ENCODE measurements at places on chromosomes 2 and 18.

DNA sequence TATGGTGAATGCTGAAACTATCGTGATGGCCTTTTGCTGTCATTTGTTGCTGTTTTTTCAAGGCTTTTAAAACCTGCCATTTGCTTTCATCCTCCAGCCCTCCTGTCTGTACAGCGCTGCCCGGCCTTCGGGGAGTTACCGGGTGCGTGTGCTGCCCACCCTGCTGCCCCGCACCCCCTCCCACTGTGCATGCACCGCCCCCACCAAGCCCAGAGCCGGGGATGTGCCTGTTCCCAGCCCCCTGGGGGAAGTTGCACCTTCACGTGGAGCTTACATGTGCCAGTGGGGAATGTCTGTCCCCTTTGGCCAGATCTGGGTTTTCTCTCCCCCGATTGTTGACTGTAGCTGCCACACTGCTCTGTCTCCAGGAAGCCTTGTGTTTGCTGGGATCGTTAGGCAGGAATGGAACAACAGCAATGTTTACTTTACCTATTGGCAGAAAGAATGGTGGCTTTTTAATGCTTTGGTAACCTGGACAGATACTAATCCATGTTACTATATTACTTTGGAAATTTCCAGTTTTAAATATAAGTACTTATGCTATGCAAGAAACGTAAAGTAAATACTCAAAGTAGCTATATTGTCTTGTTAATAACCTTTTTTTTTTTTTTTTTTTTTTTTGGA is 64.8 kb upstream of the RBM44 start:
- DNase-seq = no peak
- H3K27ac ChIP-seq = peak overlapping the region; percentile 96
- H3K27me3 ChIP-seq = no peaks in the 10 kb centered on the region
- H3K4me1 ChIP-seq = peaks cover 19% of the 10 kb centered on the region

GRCh38 chr18:55584201-55584600 is 3.8 kb downstream of the TCF4 start:
- H3K36me3 ChIP-seq = no peaks in the 10 kb centered on the region
- no peak overlapping the region for H3K27ac ChIP-seq
- no peak overlapping the region for H3K4me3 ChIP-seq
- no peak for DNase-seq

DNA sequence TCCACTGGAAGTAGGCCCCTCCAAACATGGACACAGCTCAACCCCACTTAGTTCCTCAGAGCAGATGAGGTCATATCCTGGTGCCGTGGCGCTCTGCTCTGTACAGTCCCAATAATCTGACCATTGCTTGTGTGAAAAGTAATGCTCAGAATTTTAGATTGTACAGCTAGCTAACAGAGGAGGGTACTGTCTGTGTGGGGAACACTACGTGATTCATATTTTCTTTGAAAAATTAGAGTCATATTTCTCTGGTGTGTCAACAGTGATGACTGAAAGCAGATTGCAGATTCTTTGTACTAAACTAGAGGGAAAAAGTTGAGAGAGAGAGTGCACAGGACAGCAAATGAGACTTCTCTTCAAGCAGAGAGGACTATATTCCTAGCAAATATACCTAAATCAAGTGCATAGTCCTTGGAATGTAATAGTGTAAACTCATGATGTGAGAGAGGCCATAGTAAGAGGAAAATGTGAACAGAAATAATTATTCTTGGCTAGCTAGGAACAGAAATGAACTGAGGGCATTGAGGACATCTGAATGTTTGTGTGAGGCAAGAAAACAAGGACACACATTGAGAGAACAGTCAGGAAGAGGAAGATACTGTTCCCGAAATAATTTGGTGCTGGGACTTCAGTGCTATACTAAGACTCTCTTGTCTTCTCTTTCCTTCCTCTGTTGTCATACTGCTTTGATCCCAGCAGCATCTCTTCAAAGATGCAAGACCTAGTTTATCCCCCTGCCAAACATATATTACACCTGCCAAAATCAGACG is 157.0 kb upstream of the RND3 start:
- no peaks in the 10 kb centered on the region for H3K27me3 ChIP-seq
- no peaks in the 10 kb centered on the region for H3K4me1 ChIP-seq
- no peak overlapping the region for H3K4me3 ChIP-seq
- no peak for DNase-seq

GRCh38 chr2:78262713-78263375 is 740.7 kb upstream of the LRRTM4 start:
- DNase-seq = no peak
- no peak overlapping the region for H3K27ac ChIP-seq
- H3K4me3 ChIP-seq = no peak overlapping the region

GRCh38 chr2:121977326-121977725 is 221.9 kb downstream of the TSN start:
- no peaks in the 10 kb centered on the region for H3K27me3 ChIP-seq
- H3K27ac ChIP-seq = no peak overlapping the region
- no peaks in the 10 kb centered on the region for H3K36me3 ChIP-seq

- no peaks in the 10 kb centered on the region for H3K27me3 ChIP-seq
- no peaks in the 10 kb centered on the region for H3K4me1 ChIP-seq
- no peaks in the 10 kb centered on the region for H3K36me3 ChIP-seq
- H3K27ac ChIP-seq = no peak overlapping the region
- DNase-seq = no peak
These were observed 77.3 kb downstream of the LONRF2 start for GRCh38 chr2:100244881-100245605.

- H3K4me1 ChIP-seq = no peaks in the 10 kb centered on the region
- no peak overlapping the region for H3K4me3 ChIP-seq
- no peaks in the 10 kb centered on the region for H3K36me3 ChIP-seq
- H3K27me3 ChIP-seq = peaks cover 4% of the 10 kb centered on the region
- H3K27ac ChIP-seq = no peak overlapping the region
These were observed 27.6 kb downstream of the CELF4 start for GRCh38 chr18:37537868-37538525.

DNA sequence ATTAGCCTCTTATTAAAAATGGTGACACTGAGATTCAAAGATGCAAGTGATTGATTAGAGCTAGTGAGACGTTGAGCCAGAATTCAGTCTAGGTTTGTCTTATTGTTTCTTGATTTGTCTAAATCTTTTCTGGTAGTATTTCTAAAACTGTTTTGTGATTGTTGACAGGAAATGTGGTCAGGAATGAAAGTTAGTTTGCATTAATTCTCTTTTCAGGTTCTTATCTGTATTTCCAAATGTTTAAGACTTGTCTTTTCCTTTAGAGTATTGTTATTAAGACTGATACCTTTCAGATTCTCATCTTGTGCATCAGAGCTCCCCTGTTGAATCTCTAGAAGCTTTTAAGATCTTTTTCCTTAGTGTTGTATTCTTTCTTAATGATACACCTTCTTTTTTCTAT is 89.3 kb downstream of the MBD5 start:
- no peaks in the 10 kb centered on the region for H3K27me3 ChIP-seq
- no peaks in the 10 kb centered on the region for H3K36me3 ChIP-seq
- no peak overlapping the region for H3K27ac ChIP-seq
- H3K4me1 ChIP-seq = no peaks in the 10 kb centered on the region

GRCh38 chr2:39524061-39524460 is 87.0 kb upstream of the MAP4K3 start:
- H3K4me1 ChIP-seq = peaks cover 5% of the 10 kb centered on the region
- H3K4me3 ChIP-seq = no peak overlapping the region
- DNase-seq = no peak
- no peaks in the 10 kb centered on the region for H3K36me3 ChIP-seq
- H3K27ac ChIP-seq = no peak overlapping the region

DNA sequence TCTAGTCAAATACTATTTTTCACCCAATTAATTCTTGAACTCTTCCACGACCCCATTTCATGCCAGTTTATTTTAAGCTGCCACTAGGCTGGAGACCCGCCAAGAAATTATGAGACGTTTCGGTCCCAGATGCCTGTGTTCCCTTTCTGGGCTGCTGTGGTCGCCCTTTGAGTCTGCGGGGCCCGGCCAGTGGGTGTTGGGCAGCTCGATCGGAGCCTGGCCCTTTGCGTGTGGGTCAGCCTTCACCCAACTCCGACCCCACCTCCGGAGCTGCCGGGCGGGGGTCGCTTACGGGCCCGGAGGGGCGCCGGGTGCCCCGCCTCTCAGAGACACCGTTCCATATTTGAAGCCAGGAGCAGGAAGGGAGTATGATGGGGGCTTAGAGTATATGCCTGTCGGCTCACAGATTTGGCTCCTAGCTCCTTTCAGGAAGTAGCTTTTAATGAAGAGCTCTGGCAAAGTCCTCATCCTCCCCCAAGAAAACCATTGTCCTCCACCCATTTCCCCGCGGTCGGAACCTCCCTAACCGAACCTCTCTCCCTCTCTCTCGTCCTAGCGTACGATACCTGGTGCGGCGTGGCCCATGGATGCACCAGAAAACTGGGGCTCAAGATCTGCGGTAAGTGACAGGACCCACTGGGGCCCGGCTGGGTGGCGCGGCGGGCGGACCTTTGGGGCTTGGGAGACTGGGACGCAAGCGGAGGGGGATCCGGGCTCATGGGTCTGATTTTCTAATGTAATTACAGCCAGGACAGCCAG is 5.0 kb downstream of the GAD1 start:
- no peak overlapping the region for H3K4me3 ChIP-seq
- peaks cover 2% of the 10 kb centered on the region for H3K27me3 ChIP-seq
- H3K36me3 ChIP-seq = no peaks in the 10 kb centered on the region
- peaks cover 60% of the 10 kb centered on the region for H3K4me1 ChIP-seq
- DNase-seq = no peak
- no peak overlapping the region for H3K27ac ChIP-seq

GRCh38 chr2:74457129-74457548 is 1.1 kb upstream of the WBP1 start:
- H3K4me1 ChIP-seq = peaks cover 29% of the 10 kb centered on the region
- DNase-seq = no peak
- peak overlapping the region; percentile 99 for H3K27ac ChIP-seq
- no peaks in the 10 kb centered on the region for H3K27me3 ChIP-seq
- H3K4me3 ChIP-seq = peak overlapping the region; percentile 44

DNA sequence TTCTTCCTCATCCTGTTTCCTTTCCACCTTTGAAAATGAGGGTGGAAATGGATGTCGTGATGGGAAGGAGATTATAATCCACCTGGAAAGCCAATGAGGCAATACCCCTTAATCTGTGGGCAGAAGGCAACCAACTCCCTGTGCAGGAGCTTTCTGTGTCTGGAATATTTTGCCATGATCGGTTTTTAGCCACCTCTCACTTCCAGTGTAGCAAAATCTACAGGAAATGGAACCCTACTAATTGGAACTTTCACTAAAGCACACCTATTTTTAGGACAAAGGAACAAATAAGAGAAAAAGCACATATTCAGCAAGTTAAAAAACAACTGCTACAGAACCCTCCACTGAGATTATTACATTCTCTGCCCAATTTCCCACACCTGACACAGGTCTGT is 112.1 kb upstream of the SMAD7 start:
- H3K4me3 ChIP-seq = no peak overlapping the region
- H3K4me1 ChIP-seq = no peaks in the 10 kb centered on the region
- DNase-seq = no peak
- no peaks in the 10 kb centered on the region for H3K27me3 ChIP-seq
- no peaks in the 10 kb centered on the region for H3K36me3 ChIP-seq
- no peak overlapping the region for H3K27ac ChIP-seq

DNA sequence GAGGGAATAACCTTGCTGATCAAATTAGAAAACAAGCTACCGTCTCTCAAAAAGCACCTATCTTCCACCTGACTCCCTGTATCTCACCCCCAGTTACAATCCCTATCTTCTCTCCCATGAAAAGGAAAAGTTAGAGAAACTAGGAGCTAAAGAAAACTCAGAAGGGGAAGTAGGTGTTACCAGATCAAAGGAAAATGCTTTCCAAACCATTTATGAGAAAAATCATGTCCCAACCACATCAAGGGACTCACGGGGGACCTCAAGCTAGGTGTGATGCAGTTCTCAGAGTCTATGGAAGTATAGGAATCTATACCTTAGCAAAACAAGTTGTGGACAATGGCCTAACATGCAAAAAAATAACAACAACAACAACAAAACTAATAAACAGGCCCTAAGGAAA is 135.5 kb upstream of the RMP24 start:
- no peaks in the 10 kb centered on the region for H3K27me3 ChIP-seq
- no peaks in the 10 kb centered on the region for H3K4me1 ChIP-seq
- H3K36me3 ChIP-seq = no peaks in the 10 kb centered on the region
- no peak overlapping the region for H3K4me3 ChIP-seq

- peak overlapping the region; percentile 51 for H3K4me3 ChIP-seq
- H3K4me1 ChIP-seq = peaks cover 13% of the 10 kb centered on the region
- H3K27ac ChIP-seq = no peak overlapping the region
- H3K27me3 ChIP-seq = peaks cover 2% of the 10 kb centered on the region
- H3K36me3 ChIP-seq = no peaks in the 10 kb centered on the region
- no peak for DNase-seq
These were observed 160.3 kb upstream of the SIX2 start for GRCh38 chr2:45169339-45170190.

DNA sequence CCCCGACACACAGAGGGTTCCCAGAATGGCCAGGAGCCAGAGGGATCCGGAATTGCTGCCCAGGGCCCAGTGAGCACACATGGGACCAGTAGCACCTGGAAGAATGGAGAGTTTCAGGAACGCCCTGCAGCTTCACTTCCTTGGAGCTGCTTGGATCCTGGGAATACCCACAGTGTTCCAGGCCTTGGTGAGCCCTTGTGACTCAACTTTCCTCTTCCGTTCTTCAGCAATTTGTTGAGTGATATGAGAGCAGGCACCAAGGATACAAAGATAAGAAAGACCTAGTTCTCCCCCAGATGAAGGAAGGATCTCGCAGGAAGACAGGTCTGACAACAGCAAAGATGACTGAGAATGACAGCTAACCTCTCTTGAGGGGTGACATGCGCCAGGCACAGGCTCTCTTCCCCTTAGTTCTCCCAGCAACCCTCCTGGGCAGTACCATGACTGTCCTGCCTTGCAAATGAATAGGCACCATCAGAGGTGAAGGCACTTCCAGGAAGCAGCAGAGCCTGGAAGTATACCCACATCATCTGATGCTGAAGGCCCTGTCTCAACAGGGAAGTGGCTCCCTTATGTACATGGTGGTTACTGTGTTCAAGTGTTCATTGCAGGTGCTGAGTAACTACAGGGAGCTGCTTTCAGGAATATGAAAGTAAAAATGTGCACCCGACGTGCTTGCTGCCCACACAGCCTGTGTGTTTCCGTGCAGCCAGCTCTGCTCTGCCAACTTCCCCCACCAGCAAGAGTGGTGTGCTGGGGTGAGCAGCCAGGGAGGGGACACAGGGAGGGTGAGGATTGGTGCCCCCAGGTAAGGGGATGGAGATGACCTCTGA is 116.2 kb downstream of the STPG4 start:
- peak overlapping the region; percentile 26 for H3K27ac ChIP-seq
- DNase-seq = no peak
- no peaks in the 10 kb centered on the region for H3K36me3 ChIP-seq
- no peaks in the 10 kb centered on the region for H3K27me3 ChIP-seq
- H3K4me1 ChIP-seq = peaks cover 51% of the 10 kb centered on the region
- H3K4me3 ChIP-seq = no peak overlapping the region
